Stimulated activated CD4-positive, alpha-beta T cell treated with anti-CD3 and anti-CD28 coated beads, Interleukin-12 subunit alpha, Interleukin-12 subunit beta, amount 100 ng/mL, for 24 hours (primary cell): ENCODE measurements at places on chromosomes 6 and 20.

GRCh38 chr6:73139681-73140383, 85.5 kb downstream of the KHDC1L start:
- DNase-seq = no peak

DNA sequence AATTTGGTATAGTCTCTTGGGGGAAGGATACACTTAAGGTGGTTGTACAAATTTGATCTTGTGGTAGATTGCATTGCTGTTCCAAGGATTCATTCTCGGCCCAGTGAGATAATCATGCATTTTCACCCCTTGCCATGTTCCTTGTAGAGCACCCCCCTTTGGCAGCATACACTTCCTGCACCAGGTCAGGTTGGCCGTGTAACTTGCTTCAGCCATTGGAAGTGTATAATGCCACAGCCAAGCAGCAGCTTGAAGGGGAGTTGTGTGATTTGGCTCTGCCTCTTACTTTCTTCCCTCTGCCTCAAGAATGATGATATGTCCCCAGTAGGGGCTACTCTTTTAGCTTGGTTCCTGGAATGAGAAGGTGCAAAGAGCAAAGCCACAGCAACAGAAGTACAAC, 21.9 kb downstream of the CCN2 start:
- DNase-seq = no peak

- no peak for DNase-seq
Observed at GRCh38 chr6:30775104-30775503, 30.8 kb upstream of the IER3 start.

GRCh38 chr20:4813863-4814695, 92.4 kb downstream of the PRND start:
- peak; percentile 30 for DNase-seq

DNA sequence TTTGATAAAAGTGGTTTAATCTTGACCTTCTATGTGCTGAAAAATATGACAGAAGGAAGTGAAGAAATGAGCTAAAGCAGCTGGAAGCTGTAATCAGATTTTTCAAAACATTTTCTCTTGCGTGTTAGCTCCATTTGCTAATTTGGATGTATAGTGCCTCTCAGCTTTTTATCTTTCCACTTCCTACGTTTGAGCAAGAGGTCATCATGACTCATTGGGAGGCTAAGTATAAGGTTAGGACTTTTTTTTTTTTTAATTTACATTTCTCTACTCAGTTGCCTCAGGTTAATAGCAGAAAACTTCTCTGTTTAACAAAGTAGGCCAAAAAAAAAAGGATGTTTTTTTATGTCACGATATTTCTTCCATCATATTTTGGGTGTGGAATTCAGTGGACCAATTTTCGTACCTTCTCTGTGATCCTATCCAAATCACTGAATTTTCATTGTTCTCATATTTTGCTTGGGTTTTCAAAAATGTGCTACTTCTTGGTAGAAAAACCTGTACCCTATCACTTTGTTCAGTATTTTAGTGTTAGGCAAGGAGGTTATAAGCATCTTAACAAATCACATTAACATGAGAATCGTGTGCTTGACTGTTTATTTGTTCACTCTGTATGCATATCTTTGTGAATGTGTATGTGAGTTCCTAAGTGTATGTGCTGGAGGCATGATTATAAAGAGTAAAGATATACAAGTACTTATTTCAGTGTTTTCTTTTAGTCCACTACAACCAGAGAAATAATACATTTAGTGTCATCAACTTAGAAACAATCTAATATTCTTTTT, 1028.3 kb upstream of the EYS start:
- no peak for DNase-seq

- DNase-seq = no peak
Observed at GRCh38 chr6:20191992-20192391, 20.3 kb downstream of the MBOAT1 start.

DNA sequence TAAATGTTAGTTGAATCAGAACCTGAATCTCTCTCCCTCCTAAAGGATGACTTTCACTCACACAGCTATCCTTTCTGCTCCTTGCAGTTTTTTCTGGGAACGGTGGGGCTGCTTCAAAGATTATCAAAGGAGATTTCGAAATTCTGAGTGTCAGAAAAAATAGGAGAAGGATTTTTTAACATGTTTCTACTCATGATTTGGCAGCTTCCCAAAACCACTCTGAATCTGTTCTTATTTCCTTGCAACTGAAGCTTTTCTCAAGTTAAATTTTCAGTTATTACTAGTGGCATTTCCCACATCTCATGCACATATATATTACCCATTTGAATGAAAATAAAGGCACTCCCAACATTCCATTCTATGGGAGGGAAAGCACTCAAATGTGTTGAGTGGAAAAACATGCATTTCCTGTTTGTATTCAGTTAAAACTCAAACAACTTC, 123.6 kb downstream of the LCA5 start:
- no peak for DNase-seq

- DNase-seq = no peak
Observed at GRCh38 chr6:111096246-111096645, 8.9 kb downstream of the SLC16A10 start.

DNA sequence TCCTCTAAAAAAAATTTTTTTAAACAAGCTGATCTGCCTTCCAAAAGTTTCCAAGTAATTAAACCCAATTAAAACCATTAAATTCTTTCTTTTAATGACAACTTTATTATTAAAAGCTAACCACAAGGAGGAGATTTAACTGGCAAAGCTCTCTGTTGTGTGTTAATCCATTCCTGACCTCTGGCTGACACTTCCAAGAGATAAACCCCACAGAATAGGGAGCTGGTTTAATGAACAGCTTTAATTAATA, 230.8 kb downstream of the EYA2 start:
- DNase-seq = no peak

DNA sequence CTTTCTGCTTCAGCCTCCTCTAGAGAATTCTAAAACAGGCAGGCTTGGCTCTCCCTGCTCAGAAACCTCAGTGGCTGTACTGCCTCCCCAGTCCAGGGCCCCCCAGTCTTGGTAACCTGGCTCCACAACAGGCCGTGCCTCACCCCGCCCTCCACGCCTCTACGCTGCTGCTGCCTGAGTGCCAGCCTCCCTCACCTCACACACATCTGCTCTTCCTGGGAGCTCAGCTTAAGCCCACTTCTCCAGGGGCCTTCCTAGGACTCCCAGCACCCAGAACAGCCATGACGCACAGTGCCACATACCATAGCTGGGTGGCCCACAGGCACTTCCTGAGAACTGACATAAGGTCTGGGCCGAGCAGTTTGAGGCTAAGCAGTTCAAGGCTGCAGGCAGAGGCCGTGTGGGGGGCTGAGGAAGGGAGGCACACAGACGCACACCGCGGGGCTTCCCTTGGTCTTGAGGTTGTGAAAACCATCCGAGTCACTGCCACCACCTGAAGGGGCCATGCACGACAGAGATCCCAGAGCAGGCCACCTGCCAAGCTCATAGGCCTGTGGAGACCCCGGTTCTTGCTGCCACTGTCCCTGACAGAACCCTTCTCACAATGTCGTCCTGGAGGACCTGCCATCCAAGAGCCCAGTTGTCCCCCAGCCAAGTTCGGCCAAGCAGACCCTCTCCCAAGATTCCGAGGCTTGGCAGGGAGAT, 42.6 kb downstream of the DSTN start:
- DNase-seq = no peak

- DNase-seq = no peak
Observed at GRCh38 chr20:54633374-54634355, 158.3 kb downstream of the DOK5 start.

DNA sequence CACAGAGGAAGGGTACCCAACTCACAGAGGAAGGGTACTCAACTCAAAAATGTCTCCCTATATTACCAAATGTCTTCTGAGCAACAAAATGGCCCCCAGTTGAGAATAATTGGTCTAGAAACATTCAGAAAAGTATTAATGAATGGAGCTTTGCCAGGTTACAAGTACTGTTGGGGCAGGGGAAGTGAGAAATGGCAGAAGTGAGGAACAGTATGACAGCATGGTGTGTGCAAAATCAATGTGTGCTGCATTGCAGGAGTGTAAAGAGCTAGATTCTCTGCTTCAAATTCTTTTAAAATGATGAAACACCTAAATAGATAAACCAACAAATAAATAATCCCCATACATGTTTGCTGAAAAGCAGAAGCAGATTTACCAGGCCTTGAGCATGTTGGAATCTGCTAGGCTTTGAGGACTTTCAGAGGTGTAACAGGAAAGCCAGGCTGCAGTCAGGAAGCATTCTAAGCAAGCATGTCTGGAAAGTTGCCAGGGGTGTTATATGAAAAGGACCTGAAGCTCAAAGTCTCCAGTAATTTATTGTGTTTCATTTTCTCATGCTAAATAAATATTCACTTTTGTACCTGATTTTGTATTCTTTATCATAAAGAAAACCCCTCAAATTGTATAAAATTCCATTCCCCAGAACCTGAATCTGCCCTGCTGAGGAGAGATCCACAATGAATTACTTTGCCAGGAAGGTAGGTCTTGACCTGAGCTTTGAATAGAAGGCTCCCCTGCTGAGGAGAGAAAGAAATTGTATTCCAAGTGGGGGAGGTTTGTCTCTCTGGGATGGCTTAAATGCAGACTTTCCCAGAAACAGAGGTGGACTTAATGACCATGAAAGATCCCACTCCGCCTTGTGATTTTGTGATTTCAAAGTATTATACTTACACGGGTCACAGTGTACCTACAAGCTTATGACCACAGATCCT, 265.0 kb upstream of the MARCKS start:
- DNase-seq = no peak

DNA sequence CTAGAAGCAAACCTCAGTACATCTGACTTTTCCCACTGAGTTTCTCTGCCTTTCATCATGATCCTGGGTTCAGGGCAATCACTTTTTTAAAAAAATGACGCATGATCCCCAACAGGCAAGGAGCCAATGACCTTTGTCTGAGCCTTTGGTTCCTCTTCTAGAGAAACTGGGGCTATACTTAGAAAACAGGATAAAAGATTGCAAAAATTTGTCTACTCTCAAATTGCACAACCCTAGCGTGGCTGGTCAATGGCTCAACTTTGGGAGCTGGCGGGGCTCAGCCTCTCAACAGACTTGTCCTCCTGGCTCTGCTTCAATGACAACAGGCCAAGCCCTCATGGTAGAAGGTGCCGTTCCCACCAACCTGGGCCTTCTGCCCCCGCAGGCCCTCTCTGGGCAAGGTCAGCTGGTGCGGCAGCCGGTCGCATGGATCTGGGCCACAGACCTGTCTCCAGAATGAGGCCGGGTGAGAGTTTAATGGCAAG, 48.7 kb downstream of the PDYN start:
- no peak for DNase-seq

- DNase-seq = no peak
Observed at GRCh38 chr6:148768646-148769270, 21.9 kb downstream of the UST start.

- no peak for DNase-seq
Observed at GRCh38 chr20:50920997-50921396, 10.2 kb downstream of the ADNP start.

GRCh38 chr6:692356-692851, 535 bp downstream of the EXOC2 start:
- peak; percentile 61 for DNase-seq

- no peak for DNase-seq
Observed at GRCh38 chr20:20562507-20562906, 149.9 kb downstream of the RALGAPA2 start.

GRCh38 chr6:122028933-122029522, 370.4 kb upstream of the HSF2 start:
- DNase-seq = no peak

DNA sequence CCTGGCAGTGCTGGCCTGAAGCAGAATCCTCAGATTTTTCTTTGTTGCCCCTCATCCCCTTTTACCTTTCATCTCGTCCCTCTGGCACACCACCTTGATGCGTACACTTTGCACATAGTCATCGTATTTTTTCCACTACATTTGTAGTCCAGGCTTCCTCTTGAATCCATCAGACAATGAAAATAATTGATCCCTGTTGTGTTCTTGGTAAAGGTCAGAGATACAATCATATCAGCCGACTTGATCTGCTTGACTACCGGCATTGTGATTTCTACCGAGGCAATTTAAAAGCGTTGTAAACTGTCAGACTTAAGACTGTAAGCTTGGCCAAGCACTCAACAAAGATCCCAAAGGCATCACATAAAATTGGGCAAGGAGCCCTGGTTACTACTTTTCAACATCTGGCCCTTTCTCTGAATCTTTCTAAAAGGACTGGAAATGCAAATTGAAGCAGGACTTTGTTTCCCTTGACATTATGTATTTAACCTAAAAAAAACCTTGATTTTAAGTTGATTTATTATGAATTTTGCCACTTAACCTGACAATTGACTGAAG, 512.6 kb downstream of the LMBRD1 start:
- no peak for DNase-seq

GRCh38 chr6:83008626-83009025, 57.0 kb downstream of the UBE3D start:
- no peak for DNase-seq

DNA sequence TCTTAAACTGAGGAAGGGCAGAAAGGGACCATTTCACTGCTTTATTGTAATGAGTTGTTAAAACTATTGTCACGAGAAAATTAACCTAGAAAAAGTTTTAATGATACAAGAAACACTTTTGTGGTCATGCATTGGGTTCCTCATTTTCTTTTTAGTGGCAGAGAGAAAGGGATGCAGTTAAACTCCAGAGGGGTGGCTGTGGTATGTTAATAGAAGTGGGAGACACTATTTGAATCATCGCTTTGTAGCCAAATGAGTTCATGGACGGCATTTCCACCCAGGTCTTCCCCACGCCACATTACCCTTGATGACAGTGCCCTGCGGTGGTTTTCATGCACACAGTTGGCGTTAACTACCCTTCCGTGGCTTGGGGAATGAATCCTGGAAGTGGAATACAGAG, 235.6 kb downstream of the PLCB1 start:
- no peak for DNase-seq

GRCh38 chr6:25342802-25343201, 63.6 kb downstream of the CARMIL1 start:
- no peak for DNase-seq

- no peak for DNase-seq
Observed at GRCh38 chr20:64023361-64024140, 12.4 kb upstream of the C20orf204 start.

- no peak for DNase-seq
Observed at GRCh38 chr6:52666071-52666470, 4.8 kb upstream of the TMEM14A start.

DNA sequence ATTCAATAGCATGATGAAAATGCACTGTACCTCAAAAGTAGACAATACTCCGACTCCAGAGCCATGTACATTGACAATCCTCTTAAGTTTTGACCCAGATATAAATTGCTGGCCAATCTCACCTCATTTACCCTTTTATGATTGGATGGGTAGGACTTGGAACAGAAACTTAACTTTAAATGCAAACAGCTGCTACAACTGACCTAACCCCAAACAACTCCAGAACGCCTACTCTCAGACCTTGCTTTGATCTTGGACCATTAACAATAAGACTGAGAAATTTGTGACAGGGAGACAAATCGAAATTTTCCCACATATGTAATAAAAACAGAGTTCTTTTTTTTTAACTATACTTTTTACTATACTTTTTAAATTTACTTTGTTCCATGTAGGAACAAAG, 200.5 kb upstream of the MCHR2 start:
- no peak for DNase-seq

DNA sequence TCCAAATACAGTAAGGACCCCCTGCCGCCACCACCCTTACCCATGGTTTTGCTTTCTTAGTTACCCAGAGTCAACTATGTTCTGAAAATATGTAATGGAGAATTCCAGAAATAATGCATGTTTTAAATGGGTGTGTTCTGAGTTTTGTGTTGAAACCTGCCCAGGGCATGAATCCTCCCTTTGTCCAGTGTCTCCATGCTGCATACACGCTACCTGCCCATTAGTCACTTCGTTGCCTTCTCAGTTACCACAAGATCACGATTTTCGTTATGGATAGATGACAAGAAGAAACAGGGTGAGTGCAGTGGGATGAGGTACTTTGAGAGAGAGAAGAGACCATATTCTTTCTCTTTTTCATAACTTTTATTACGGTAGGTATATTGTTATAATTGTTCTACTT, 10.6 kb downstream of the FARS2 start:
- DNase-seq = no peak
